ENCODE measurements at places on chromosomes 13 and 19.
A peak's percentile ranks its signal among the peaks of the same experiment; 100 is the strongest.

DNA sequence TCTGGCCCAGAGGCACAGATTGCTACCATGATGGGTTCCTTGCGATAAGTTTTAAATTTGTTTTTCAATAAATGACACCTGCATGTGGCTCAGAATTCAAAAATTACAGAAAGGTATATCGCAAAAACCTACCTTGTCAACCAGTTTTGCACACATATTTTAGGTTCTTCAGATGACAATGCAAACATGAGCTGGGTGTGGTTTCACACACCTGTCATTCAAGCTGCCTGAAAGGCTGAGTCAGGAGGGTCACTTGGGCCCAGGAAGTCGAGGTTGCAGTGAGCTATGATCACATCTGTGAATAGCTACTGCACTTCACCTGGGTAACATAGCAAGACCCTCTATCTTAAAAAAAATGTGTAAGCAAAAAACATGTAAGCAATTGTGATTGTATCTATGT, 56.1 kb downstream of the DNM2 start:
- DNase-seq, result no peak

GRCh38 chr13:76314495-76314894, 571.7 kb downstream of the KCTD12 start:
- no peak for DNase-seq

DNA sequence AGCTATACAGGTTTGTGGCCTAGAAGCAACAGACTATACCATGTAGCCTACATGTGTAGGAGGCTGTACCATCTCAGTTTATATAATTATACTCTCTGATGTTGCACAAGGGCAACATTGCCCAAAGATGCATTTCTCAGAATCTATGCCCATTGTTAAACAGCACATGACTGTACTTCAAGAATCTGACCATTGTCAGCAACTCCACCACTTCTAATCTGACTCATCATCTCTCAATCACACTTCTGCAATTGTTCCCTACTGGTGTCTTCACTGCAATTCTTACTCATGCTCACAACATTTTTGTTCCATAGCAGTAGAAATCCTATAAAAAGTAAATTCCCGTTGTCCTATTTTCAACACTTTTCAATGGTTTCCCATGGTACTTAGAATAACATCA, 63.9 kb upstream of the ATXN8OS start:
- DNase-seq, result no peak

DNA sequence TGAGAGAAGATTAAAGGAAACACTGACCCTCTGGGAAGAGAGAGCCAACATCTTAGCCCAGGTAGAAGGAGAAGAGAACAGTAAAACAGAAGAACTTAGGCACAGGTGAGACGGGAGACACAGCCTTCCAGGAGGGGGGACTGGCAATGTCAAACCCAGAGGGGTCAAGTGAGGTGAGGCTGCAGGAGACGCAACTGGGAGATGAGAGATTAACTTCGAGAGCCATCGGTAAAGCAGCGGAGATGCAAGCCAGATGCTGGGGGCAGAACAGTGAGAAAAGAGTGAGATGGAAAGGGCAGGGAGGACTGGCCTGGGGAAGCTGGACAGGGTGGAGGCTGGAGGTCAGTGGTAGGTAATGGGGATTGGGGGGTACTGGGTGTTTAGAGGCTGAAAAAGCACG, 5.2 kb downstream of the INSR start:
- no peak for DNase-seq

GRCh38 chr19:5961969-5962945, 15.7 kb downstream of the RANBP3 start:
- DNase-seq, result peak; percentile 54

GRCh38 chr19:11921852-11922495, 2.9 kb upstream of the ZNF700 start:
- DNase-seq, result no peak

- no peak for DNase-seq
These were observed 2.3 kb downstream of the MYH14 start for GRCh38 chr19:50205681-50206138.

- DNase-seq, result no peak
These were observed 48.3 kb downstream of the SLC7A1 start for GRCh38 chr13:29547153-29547552.
